Immature natural killer cell (primary cell): ENCODE measurements at places on chromosomes 1 and 21. TPM values are rescaled to one million over a fixed set of nuclear protein-coding genes. Genes with fewer than 3 reads are reported as not detected.

RBM34 gene
- 42.2 TPM for polyA plus RNA-seq

NCAM2 gene
- not detected for polyA plus RNA-seq

SLC35D1 gene
- 1.2 TPM for polyA plus RNA-seq

NUDT4B gene
- polyA plus RNA-seq: 4.9 TPM

FCER1G gene
- polyA plus RNA-seq: 3,300 TPM

CIART gene
- polyA plus RNA-seq: not detected

ZNF670 gene
- 0.88 TPM for polyA plus RNA-seq

SV2A gene
- polyA plus RNA-seq: 0.89 TPM

TMPRSS15 gene
- not detected for polyA plus RNA-seq

CELSR2 gene
- polyA plus RNA-seq: not detected
